ENCODE measurements at places on chromosomes 16 and 17.

- DNase-seq: no peak
Measured at GRCh38 chr17:41894791-41895331, 23.9 kb downstream of the ACLY start.

DNA sequence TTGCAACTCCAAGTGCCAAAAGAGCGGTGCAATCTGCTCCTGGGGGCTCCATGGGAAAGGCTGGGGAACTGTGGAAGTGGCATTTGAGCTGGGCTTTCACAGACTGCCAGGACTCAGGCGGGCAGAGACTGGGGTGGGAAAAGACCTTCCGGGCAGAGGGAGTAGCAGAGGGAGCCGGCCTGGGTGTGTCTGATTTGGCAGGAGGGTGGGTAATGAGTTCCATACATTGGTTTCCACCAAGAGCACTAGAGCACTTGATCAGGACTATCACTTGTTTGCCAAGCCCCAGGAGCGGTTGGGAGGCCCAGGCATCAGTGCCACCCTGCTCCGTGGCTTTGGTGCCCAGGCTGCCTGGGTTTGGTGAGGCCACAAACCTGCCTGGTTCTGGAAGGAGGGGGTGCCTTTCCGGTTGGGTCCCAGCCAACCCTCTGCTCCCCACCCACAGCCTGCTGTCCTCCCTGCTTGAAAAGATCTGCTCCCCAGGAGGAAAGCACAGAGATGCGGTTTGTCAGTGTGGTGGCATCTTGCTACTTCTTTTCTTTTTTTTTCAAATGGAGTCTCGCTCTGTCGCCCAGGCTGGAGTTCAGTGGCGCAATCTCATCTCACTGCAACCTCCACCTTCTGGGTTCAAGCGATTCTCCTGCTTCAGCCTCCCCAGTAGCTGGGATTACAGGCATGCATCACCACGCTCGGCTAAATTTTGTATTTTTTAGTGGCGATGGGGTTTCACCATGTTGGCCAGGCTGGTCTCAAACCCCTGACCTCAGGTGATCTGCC, 3.5 kb upstream of the TRIM47 start:
- no peak for DNase-seq

GRCh38 chr17:10372906-10373305, at the start of gene MYH13:
TSS of gene MYH13 (minus strand) at chr17:10373006. CDS start at chr17:10364530, 8,476 bp downstream.
- no peak for DNase-seq

GRCh38 chr17:4719684-4720221, 9.3 kb downstream of the ARRB2 start:
- no peak for DNase-seq

DNA sequence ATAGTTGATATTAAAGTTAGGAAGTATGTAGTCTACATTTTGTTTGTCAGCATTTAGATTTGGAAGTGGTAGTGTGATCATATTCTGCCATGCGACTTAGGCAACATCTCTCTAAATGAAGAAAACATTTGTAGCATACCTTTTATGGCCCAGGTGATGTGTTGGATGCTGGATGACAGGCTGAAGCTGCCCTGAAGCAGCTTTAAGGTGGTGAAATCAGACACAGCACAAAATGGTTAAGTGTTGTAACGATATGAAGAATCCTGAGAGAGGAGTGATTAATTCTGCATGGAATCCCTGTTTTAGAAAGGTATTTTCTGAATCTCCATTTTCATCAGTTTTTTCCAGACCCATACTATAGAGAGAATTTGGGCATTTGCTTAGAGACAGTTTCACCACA, 28.3 kb downstream of the AATF start:
- DNase-seq: no peak
